Cortex of kidney (tissue), 1 donor: ENCODE measurements at places on chromosomes 2 and 18.

GRCh38 chr2:237092506-237092905, 6.8 kb downstream of the COPS8 start:
- no peak for DNase-seq

DNA sequence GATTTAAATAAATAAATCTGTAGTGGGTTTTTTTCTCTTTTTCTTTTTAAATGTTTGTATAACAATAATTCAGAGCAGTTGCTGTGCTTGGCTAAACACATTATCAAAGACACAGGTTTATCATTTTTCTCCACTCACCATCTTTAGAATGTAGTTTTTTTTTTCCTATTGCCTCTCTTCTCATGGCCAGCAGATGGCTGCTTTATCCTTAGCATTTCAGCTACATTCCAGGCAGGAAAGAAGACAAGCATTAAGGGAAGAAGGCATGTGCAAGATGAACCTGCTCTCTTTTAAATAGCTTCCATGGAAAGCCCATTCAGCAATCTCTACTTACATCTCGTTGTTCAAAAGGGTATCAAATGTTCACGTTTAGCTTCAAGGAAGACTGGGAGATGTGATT, 42.6 kb downstream of the ARHGAP15 start:
- no peak for DNase-seq

- no peak for DNase-seq
These were observed 62.3 kb upstream of the DYNC1I2 start for GRCh38 chr2:171625006-171625405.

GRCh38 chr2:53770264-53770663, 2.7 kb downstream of the CHAC2 start:
- DNase-seq, result no peak

DNA sequence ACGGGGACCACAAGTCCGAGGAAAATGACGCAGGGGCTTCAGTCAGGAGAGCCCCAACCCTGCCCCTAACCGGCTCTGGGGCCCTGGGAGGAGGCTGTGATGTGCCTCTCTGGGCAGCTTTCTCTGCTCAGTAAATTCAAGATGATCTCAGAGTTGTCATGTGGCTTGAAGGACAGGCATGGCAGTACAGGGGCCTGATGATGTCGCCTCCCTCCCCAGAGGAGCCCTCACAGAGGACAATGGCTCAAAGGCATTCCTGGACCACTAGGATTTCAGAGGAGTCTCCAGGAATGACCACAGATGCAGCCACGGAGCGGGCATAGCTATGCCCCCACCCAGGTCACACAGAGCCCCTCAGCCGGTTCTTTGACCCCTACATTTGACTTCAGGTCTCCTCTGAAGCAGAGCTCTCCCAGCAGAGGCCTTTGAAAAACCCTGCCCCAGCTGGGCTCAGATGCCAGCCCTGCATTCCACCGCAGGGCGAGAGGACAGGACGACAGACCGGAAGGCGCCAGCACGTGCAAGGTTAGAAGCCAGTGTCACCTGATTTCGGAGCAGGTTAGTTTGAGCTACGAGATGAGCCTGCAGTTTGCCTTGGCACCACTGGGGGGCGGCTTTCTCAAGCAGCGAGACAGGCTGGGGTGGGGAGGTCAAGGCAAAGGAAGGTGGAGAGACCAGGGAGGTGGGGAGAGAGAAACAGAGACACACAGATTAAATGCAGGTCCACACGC, 39.2 kb downstream of the BIN1 start:
- DNase-seq, result no peak

GRCh38 chr2:4979111-4979510, 713.1 kb upstream of the SOX11 start:
- DNase-seq, result no peak

DNA sequence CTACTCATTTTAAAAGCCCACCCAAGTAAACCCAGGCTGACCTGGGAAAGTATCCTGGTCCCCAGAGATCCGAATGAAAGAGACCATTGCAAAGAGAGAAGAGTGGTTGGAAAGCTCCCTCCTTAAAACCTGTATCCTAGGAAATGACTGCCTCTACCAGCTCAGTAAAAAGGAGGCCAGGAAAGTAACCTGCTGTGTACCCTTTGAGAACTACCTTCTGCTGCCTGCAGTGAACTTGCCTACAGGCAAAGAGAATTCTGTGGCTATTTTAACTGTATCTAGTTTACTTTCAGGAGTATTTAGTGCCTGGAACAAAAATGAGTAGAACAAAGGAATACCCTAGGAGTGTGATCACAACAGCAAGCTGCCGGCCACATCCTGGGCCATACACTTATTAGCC, 641.7 kb upstream of the NRXN1 start:
- DNase-seq, result no peak

- no peak for DNase-seq
These were observed 5.3 kb downstream of the ONECUT2 start for GRCh38 chr18:57440331-57441070.

DNA sequence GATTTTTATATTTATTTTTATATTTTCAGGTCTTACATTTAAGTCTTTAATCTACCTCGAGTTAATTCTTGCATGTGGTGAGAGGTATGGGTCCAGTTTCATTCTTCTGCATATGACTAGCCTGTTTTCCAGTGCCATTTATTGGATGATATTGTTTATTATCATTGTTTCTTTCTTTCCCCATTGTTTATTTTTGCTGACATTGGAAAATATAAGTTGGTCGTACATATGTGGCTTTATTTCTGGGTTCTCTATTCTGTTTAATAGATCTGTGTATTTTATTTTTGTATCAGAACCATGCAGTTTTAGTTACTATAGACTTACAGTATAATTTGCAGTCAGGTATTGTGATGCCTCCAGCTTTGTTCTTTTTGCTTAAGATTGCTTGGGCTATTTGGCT, 113.4 kb upstream of the VWC2L start:
- no peak for DNase-seq

DNA sequence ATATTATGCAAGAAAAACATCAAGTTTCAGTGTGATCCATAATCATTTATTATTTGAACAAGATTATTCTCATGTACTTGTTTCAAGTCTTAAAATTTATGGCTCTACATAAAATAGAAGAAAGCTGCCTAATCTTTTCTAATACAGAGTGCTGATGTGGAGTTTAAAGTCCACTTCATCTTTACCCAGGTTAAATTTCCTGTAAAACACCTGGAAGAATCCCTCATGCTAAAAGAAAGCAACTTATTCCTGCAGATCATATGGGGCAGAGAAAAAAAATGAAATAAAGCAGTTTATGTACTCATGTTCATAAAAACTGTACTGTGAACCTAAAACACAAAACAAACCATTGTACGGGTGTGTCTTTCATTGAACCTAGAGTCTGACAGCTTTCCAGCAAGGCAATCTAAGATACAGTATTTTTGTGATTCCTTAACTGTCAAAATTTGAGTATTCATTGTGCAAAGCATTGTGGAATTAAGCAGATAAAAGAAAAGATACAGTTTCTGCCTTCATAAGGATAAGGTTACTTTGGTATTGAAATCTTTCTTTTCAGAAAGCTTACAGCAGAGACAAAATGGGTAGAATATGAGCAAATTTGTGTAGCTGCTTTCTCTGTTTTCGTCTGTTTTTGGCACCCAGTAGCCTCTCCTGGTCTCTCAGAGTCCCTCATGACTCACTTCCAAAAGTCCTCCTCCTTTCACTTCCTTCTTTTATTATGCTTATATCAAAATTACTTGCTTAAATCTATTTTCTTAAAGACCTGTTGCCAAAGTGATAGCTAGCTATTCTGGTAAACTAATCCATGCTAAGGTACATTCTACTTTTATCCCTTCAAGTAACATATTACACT, 26.9 kb upstream of the GLS start:
- DNase-seq, result no peak

DNA sequence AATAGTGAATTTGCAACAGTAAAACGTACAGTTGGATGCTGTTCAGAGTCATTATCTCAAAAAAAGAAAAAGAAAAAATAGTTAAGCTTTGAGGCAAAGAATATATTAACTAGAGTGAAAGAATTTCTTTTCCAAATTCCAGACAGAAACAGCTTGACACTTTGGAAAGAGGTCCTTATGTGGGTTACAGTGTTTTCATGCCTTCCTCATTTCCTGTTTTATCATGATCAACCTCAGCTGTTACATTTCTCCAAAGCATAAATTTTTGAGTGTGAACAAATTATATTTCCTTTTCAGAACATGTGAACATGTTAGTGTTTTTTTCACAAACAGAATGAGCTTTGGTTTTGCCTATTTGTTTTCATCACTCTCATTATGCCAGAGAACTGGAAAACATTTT, 13.6 kb downstream of the FRZB start:
- no peak for DNase-seq

DNA sequence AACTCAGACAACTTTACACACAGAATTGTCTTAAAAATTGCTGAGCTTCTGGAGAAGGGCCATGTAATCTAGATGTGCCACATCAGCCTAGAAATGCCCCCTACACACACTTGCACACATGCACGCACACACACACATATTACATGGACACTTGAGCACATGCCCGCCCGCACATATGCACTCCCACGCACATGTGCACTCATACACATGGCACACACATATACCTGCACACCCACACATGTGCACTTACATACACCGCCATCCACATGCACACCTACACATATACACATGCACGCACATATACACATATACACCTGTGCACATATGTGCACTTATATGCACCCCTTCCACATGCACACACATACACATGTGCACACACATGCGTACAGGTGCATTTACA, 213.7 kb downstream of the SEPTIN10 start:
- no peak for DNase-seq

GRCh38 chr2:101127319-101128056, 23.7 kb downstream of the TBC1D8 start:
- DNase-seq, result no peak

- DNase-seq, result no peak
These were observed 105.0 kb downstream of the LTBP1 start for GRCh38 chr2:33051586-33052360.

- DNase-seq, result no peak
These were observed 843.3 kb downstream of the GALR1 start for GRCh38 chr18:78092901-78093300.

GRCh38 chr2:26648516-26648915, 7.3 kb upstream of the CIB4 start:
- DNase-seq, result no peak

- no peak for DNase-seq
These were observed 23.5 kb upstream of the ANXA4 start for GRCh38 chr2:69718338-69718965.

GRCh38 chr2:178928077-178928476, 120.9 kb upstream of the TTN start:
- no peak for DNase-seq

GRCh38 chr2:16334886-16335603, 330.6 kb downstream of the CYRIA start:
- no peak for DNase-seq

DNA sequence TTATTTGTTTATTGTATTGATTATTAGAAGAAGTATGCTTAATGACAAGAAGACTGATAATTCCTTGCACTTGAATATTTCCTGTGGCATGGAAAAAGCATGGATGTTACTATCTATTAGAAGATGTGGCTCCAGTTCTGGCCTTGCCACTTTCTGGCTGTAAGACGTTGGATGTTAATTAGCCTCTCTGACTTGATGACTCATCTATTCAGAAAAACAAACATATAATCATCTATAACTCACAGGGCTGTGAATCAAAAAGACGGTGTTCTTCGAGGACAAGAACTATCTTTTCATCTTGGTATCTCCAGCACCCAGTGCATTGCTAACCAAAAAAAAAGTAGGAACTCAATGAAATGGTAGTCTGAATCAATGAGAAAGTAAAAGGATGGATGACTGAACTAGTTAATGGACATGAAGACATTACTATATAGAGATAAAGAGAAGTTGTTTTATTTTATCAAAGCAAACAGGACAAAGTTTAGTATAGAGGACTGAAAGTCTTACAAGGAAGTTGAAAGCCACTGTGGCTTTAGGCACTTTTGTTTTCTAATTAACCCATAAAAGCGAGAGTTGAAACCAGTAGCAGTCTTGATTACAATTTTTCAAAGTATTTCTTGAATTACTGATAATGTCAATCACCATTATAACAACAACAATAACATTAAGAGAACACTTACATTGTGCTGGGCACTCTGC, 145.3 kb downstream of the RND3 start:
- no peak for DNase-seq

GRCh38 chr2:174605687-174606086, 8.1 kb upstream of the WIPF1 start:
- no peak for DNase-seq

- no peak for DNase-seq
These were observed 72.6 kb downstream of the ZNF532 start for GRCh38 chr18:58937071-58937886.

GRCh38 chr2:127356531-127356930, 31.2 kb downstream of the MAP3K2 start:
- no peak for DNase-seq

GRCh38 chr18:78890388-78890787, 89.2 kb upstream of the SALL3 start:
- no peak for DNase-seq

GRCh38 chr18:47953471-47953931, 23.0 kb upstream of the SMAD2 start:
- DNase-seq, result no peak

DNA sequence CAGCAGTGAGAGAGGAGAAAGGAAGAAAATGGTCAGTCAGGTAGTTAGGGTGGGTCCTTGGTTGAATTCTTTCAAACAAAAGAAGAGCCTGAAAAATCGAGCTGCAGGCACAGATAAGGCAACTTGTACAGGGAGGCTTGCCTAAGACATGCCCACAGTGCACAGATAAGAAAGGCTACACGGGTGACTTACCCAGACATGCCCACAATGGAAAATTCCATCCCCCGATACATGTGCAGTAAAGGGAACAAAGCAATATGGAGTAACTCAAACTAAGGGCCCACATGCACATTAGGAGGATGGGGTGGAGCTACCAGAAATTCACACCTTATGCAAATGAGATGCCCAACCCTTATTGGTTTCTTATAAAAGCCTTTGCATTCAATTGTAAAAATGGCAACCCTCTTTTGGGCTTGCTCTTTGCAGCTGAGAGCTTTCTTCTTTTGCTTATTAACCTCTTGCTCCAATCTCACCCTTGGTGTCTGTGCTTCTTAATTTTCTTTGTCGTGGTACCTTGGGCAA, 110.3 kb upstream of the RMP24 start:
- no peak for DNase-seq

GRCh38 chr2:75558786-75559679, 1.7 kb downstream of the EVA1A start:
- DNase-seq, result no peak

DNA sequence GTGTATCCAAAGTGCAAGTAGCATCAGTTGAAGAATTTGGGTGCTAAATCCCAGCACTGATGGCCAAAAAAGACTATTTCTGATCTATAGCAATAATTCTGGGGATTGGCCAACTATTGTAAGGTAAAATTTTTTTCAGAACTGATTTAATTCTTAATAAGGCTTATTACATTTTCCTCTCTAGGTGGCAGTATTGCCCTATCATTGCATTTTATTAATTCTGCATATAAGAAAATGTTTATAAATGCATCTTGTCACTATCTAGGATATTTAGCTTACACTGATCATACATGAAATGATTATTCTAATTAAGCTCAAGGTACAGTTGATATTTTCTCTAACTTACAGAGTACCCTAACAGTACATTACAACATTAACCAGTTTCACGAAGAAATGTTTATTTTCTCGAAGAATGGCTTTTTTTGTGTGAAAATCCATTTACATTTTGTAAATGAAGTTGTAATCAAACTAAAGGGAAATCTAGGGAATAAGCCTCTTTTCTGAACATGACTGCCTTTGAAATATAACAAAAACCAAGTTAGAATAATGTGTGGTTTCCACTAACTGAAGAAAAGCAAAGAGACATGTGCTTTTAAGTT, 11.0 kb downstream of the TTN start:
- DNase-seq, result no peak
